Stimulated activated CD4-positive, alpha-beta T cell treated with anti-CD3 and anti-CD28 coated beads, Interleukin-1b, Interleukin-23, amount 100 ng/mL, for 24 hours (primary cell): ENCODE measurements at places on chromosomes 5 and 9.

GRCh38 chr5:170307575-170308465 is 10.2 kb upstream of the LCP2 start:
- DNase-seq: no peak

- no peak for DNase-seq
These were observed 19.4 kb downstream of the CSF1R start for GRCh38 chr5:150066901-150067396.

DNA sequence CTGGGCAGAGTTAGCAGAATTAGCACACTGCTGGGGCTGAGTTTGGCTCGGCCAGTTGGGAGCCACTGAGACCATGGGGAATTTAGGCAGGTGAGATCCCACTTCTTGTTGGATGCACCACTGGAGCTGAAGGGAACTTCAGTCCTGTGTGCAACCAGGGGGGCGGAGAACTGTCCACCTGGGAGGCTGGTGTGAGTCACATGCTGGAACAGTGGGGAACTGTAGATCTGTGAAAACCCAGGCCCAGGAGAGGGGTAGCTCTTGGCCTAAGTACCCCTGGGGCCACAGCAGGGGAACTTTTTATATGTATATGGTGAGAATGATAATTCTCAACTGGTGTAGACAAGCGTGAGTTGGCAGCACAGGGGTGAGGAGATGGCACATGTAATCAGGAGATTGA is 237.5 kb upstream of the KIF2A start:
- DNase-seq: no peak

- no peak for DNase-seq
These were observed 1.6 kb downstream of the HBEGF start for GRCh38 chr5:140344683-140345423.

- no peak for DNase-seq
These were observed 16.9 kb downstream of the DNAJC18 start for GRCh38 chr5:139422307-139422893.

DNA sequence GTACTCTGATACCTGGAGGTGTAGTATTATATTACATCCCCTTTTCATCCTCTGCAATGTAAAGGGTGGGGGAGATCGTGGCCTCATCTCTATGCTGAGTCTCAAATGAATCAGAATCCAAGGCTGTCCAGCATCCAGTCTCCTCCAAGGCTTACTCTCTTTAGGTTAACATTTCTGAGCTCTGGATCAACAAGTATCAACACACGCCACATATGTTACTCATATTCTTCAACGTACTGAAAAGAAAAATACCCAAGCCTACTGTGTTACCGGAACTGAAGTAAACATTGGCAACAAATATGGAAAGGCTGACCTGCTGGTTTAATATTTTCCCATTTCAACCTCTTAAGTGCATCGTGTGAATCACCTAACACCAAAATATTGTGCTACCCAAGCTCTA is 241.8 kb downstream of the GAS1 start:
- DNase-seq: no peak

DNA sequence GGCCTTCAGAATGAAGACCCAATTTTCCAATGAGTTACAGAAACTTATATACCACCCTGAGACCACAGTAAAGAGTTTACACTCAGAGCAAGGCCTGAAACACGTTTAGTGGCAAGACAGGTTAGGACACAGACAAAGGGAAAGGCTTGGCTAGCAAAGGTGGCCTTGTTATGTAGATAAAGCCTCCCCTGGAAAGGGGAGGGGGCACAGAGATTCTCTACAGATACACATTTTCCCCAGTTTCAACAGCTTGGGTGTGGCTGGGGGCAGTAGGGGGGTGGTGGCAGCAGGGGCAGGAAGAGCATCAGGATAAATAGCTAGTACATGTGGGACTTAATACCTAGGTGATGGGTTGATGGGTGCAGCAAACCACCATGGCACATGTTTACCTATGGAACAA is 51.9 kb upstream of the PPP1R2B start:
- no peak for DNase-seq
